ENCODE measurements at places on chromosomes 1 and 21.

GRCh38 chr21:41966872-41967621 lies 13.2 kb upstream of the C2CD2 start:
- DNase-seq, result no peak

- DNase-seq, result peak; percentile 73
Measured at GRCh38 chr1:11944358-11944931, 9.9 kb downstream of the PLOD1 start.

DNA sequence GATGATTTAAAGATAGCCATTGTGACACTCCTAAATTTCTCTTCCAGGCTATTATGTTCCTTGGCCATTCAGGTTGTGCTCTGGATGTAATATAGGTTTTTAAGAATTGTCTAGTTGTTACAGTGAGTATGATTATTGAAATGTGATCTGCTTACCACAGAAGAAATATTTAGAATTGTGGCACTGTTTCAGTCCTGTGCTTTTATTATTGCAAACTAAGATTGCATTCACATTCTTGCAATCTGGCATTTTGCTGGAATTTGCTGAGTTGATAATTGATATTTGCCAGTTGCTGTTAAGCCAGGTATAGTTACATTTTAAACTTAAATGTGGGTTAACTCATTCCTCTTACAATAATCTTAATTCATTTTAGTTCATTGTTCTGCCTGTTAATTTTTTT lies 22.3 kb downstream of the EXO1 start:
- no peak for DNase-seq

GRCh38 chr1:8776104-8776503 lies 41.3 kb downstream of the RERE start:
- no peak for DNase-seq

DNA sequence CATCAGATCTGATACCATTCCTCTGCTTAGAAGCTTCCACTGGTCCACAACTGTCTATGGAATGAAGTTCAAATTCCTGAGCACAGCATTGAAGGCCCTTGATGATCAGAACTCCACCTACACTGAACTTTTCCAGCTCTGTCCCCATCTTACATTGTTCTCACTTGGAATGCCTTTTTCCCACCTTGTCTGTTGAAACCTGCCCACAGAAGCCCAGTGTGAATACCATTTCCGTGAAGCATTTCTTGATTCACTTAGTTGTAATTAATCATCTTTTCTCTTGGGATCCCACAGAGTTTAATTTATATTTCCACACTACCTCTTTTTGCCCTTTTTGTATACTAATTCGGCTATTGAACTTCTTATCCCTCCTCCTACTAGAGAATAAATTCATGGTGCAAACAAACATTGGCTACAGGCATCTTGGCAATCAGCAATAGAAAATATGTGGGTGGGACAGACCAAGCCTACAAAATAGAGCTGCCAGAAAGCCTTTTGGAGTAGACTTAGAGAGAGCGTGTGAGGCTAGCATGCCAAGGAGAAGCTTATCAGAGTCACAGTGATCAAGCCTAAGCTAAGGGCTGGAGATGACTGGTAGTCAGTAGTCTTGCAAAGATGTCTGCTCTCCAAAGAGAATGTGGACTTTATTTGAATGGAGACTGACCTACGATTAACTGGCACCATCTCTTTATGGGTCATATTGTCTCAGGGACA lies 26.1 kb downstream of the NHLH2 start:
- no peak for DNase-seq

DNA sequence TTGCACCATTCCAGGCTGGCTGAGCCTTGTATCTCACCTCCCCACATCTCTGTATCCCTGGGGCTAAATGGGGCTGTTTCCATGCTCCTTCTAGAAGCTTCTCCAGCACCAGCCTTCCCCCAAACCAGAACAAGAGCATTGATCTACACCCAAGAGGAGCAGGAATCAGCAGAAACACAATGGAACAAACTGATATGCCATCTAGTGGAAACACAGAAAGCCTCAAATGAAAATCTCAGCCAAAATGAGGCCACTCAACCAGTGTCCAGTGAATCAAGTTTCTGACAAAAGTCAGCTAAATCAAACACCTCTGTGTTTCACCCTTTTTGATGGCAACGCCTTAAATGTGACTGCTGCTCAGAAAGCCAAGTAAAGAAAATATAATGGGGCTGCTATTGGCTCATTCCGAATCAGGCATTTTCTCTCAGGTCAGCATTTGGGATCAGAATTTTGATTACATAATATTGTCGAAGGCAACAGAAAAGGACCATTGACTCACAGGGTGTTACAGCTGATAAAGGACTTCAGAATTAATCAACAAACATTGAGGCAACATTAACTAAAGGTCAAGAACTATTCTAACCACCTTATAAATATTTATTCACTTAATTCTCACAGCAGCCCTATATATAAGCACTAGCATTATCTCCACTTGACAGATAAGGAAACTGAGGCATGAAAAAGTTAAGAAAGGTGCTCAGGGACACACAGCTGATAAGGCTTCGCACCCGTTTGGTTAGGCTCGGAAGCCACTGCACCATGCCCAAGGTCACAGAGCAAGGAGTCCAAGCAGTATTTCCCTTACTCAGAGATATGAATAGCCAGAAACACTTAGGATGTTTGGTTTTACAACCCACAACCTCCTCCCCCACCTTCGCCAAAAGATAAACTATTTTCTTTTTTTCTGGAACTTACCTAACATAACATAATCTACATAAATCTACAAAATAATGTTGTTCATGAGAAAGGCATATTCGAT lies 85.8 kb upstream of the KCNJ15 start:
- no peak for DNase-seq

GRCh38 chr1:11024154-11024873 lies 11.9 kb downstream of the TARDBP start:
- DNase-seq, result no peak

DNA sequence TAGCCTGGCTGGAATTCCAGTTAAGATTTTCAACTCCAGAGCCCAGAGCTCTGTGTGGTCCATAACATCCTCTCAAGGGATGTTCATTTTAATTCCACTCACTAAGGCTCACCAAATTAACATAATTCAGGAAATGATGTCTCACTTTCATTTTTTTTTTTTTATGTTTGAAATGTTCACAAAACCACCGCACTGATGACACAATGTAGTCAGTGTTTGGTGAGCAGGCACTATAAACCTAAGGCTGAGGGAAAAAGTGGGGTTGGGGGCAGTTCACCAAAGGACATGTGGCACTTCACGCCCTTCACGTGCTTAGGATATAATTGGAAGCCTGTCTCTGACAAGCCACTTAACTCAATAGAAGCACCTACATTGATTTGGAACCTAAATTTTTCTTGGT lies 177.3 kb upstream of the CAMK1G start:
- DNase-seq, result no peak

DNA sequence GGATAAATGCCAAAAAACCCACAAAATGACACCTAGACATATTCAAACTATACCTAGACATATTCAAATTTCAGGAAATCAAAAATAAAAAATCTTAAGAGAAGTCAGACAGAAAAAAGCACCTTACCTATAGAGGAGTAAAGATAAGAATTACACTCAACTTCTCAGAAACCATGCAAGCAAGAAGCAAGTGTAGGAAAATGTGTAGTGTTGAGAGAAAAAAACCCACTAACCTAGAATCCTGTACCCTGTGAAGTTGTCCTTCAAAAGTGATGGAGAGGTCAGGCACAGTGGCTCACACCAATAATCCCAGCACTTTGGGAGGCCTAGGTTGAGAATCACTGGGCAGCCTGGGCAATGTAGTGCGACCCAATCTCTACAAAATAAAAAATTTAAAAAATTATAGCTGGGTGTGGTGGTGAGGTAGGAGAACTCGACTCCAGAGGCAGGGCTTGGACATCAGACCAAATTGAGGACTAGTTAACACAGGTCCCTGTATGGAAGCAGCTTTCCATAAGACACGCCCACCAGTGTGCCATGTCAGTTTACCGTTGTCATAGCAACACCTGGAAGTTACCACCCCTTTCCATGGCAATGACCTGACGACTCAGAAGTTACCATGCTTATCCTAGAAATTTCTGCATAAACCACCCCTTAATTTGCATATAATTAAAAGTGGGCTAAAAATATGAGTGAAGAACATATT lies 20.7 kb downstream of the PDIK1L start:
- no peak for DNase-seq

GRCh38 chr1:212760126-212760823 lies 31.3 kb downstream of the NSL1 start:
- DNase-seq, result no peak

DNA sequence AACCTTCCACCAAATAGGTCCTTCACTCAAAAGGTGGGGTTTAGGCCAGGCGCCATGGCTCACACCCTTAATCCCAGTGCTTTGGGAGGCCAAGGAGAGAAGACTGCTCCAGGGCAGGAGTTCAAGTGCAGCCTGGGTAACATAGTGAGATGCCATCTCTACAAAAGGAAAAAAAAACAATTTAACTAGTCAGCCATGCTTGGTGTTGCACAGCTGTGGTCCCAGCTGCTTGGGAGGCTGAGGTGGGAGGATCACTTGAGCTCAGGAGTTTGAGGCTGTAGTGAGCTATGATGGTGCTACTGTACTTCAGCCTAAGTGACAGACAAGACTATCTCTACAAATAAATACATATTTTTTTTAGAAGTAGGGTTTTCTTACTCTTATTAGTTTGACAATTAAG lies 617.5 kb downstream of the KIF26B start:
- DNase-seq, result no peak

DNA sequence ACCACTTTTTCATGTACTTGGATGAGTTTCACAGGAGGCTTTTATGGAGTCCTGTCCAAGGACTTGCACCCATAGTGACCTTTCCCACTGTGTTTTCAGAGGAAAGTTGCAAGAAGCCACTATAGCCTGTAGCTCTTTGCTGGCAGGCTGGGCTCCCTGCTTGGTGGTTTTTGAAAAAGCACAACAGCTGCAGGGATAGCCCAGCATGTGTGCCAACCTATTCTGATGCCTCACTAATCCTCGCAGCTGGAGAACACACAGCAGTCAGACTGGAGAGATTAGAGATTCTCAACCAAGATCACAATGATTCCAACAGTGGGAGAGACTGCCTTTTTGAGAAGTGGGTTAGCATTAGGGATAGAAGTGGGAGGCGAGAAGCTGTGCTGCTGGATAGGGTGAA lies 24.1 kb upstream of the ARHGEF11 start:
- DNase-seq, result no peak

DNA sequence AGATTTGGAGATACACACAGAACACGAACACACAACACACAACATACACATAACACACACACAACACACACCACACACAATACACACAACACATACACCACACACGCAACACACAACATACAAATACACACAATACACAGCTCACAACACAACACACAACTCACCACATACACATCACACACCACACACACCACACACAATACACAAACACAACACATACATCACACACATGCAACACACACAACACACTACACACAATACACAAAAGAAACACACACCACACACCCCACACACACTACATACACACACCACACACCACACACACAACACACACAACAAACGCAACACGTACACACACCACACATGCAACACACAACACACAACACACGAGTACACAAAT lies 29.1 kb upstream of the C1orf174 start:
- DNase-seq, result no peak

- no peak for DNase-seq
Measured at GRCh38 chr1:28470146-28470545, 35.7 kb upstream of the RCC1 start.

DNA sequence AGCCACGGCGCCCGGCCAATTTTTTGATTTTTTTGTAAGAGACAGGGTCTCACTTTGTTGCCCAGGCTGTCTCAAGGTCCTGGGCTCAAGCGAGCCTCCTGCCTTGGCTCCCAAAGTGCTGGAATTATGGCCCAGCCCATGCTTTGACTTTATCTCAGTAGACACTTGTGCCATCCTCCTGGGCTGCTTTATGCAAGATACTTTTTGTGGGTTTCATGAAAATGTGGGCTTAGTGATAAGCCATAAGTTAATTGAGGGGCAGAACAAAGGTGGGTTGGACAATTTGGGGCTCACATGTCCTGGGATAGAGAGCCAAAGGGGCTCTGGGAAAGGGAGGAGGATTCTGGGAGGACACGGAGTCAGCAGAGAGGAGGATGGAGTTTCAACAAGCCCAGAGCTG lies 22.0 kb downstream of the ALPL start:
- DNase-seq, result no peak

GRCh38 chr1:168966636-168967035 lies 139.9 kb upstream of the ATP1B1 start:
- no peak for DNase-seq

DNA sequence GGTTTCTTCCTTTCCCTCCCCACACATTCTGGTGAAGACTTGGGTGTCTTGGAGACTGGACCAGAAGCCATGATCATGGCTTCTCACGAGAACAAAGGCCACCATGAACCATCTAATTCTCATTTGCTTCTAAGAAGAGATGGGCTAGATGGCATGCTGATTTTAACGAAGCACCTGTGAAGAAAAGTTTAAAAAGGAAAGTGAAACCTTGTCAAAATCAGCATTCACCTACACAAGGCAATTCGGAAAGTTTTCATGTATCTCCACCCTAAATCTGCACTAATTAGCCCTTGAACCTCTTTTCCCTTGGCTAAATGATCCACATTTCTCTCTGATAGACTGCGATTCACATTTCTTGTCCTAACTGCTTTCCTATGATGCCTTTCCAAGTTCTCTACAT lies 114.3 kb upstream of the RAVER2 start:
- DNase-seq, result no peak

GRCh38 chr1:74772945-74773344 lies 40.0 kb downstream of the TYW3 start:
- no peak for DNase-seq

- DNase-seq, result no peak
Measured at GRCh38 chr1:41642922-41643821, 158.7 kb upstream of the EDN2 start.

DNA sequence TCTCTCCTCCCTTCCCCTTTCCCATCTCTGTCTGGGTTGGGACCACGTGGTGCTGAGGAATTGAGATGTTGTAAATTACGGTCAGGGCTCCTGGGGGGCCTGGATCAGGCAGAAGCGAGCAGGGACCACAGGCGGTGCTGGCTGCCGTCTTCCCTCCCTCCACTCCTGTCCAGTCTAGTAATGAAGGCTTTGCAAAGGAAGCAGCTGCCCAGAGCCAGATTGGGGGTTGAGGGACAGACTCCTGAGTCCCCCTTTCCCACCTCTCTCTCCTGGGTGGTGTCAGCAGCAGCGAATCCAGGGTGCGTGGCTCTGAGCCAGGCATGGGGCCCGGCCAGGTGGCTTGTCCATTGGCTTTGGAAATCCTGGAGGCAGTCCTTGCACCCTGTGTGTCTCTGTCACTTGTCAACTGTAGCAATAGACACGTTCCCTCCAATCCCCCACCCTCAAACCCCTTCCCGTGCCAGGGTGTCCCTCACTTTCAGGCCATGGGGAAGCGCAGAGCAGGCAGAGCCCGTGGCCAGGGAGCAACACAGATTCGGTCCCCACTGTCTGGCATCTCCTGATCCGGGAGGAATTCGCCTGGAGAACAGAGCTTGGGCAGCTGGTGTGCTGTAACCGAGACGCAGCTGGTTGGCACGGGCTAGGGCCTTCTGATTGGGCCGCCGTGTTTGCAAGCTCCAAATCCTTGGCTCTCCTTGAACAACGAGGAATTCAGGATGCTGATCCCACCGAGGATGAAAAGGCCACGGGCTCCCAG lies 64.8 kb upstream of the WNT4 start:
- DNase-seq, result peak; percentile 41

- DNase-seq, result no peak
Measured at GRCh38 chr21:26565546-26565945, 7.5 kb downstream of the CYYR1 start.

- DNase-seq, result no peak
Measured at GRCh38 chr1:168903237-168903830, 174.3 kb upstream of the DPT start.

- peak; percentile 82 for DNase-seq
Measured at GRCh38 chr1:227947676-227948492, at the start of gene WNT9A. WNT9A (minus strand) TSS chr1:227947932; CDS start chr1:227947887, 45 bp downstream.

- DNase-seq, result peak; percentile 6
Measured at GRCh38 chr1:14817223-14818170, 219.0 kb downstream of the KAZN start.
